NCI-H1105 (cell line): ENCODE measurements at places on chromosomes 6 and 20.
A peak's percentile ranks its signal among the peaks of the same experiment; 100 is the strongest.

DNA sequence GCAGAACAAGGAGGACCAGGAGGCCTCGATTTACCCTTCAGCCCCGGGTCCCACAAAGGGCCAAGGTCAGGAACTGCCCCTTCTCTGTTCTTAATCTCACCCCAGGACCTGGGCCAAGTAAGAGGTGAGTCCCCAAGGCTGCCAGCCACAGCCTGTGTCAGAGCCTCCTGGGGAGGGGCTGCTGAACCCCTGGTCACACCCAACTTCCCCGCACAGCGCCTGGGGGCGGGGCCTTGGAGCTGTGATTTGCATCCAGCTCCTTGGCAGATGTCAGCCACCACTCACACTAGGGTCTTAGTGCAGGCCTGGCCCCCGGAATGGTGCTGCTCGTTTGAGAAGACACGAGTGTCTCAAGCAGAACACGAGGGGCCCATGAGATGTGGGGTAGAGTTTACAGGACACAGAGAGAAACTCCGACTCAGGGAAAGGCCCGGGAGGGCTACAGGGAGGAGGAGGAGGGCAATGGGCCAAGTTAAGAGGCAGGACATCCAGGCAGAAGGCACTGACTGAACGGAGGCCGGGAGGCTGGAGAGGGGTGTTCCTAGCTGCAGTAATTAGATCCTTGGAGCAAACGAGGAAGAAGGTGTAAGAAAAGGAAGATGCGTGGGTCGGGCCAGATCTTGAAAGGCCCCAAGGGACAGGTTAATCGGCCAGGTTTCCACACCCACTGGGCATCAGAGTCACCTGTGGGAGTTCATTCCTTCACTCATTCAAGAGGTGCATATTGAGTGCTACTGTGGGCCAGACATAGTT is 26.9 kb downstream of the ZBP1 start:
- no peak for DNase-seq

GRCh38 chr6:108348655-108349349 is 53.9 kb downstream of the AFG1L start:
- no peak for DNase-seq

GRCh38 chr20:49568278-49569151 is 578 bp upstream of the PTGIS start:
- DNase-seq, result no peak

DNA sequence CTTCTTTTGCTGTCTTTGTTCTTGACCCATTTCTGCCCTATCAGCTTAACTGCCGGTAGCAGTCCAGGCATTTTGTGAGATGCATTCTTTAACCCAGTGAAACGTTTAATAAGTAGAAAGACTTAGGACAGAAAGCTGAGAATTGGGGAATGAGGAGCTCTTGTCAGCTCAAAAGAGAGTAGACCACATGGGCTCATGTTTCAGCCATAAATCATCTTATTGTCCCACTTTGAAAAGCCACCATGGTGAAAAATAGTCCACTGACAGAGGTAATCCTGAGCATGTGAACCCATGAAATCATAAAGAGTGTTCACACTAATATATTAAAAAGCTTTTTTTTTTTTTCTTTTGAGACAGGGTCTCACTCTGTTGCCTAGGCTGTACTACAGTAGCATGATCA is 16.3 kb downstream of the ORC3 start:
- no peak for DNase-seq

- DNase-seq, result no peak
Observed at GRCh38 chr6:139757784-139758183, 383.3 kb upstream of the CITED2 start.

- DNase-seq, result no peak
Observed at GRCh38 chr6:69105288-69105687, 470.2 kb downstream of the ADGRB3 start.

- no peak for DNase-seq
Observed at GRCh38 chr6:121596441-121596840, 161.0 kb downstream of the GJA1 start.

GRCh38 chr6:112331306-112331705 is 15.8 kb upstream of the RFPL4B start:
- peak; percentile 90 for DNase-seq

DNA sequence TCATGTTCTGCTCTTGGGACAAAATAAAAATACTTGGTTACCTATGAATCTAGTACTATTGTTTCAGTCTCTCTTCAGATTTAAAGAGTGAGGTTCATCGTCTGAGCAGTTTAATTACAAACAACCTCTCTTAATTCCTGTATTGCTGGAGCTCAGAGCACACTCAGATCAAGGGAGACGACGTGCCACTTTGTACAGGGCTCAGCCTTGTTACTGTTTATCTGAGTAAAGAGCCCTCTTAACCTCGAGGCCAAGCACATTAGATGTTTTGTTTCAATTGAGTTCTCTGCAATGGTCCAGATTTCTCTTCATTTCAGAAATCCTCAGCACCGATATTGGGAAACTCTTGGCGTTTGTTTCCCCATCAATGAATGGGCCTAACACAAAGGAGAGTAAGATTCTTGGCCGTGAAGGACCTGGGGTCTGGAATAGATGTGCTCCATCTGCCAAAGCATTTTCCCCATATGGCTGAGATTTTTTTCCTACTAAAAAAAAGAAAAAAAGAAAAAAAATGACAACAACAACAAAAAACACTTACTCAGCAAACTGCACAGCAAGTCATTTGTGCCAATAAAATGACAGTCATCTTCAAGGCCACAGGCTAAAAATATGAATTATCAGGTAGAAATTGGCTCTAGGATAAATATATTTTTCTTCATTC is 82.6 kb upstream of the CCN6 start:
- no peak for DNase-seq

- no peak for DNase-seq
Observed at GRCh38 chr20:8940326-8940725, 128.6 kb upstream of the PLCB4 start.

DNA sequence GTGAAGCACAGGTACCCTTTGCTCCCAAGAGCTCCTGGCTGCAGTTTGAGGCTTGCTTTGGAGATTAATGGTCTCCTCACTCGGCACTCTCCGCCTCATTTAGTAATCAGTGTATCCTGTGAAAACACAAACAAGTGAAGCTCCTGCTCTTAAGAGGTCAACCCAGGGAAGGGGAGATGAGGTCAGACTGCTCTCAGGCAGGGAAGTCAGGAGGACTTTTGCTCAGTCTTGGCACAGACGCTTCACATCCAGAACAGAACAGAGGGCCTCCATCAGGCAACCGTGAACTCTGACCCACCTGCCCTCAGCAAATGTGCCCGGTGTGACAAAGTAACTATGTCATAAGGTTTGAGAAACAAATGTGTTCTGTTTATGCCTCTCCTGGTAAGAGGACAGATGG is 428.8 kb upstream of the JARID2 start:
- no peak for DNase-seq

- DNase-seq, result no peak
Observed at GRCh38 chr6:11363881-11364576, 131.6 kb upstream of the NEDD9 start.
